Neural progenitor cell (in vitro differentiated cells): ENCODE measurements at places on chromosomes 4 and X. TPM values are rescaled to one million over a fixed set of nuclear protein-coding genes. Genes with fewer than 3 reads are reported as not detected.

- no peak for DNase-seq
Observed at GRCh38 chr4:120886191-120886590, 36.3 kb downstream of the PRDM5 start.

The RHOXF1 gene
- not detected in 2 replicates for total RNA-seq

DNA sequence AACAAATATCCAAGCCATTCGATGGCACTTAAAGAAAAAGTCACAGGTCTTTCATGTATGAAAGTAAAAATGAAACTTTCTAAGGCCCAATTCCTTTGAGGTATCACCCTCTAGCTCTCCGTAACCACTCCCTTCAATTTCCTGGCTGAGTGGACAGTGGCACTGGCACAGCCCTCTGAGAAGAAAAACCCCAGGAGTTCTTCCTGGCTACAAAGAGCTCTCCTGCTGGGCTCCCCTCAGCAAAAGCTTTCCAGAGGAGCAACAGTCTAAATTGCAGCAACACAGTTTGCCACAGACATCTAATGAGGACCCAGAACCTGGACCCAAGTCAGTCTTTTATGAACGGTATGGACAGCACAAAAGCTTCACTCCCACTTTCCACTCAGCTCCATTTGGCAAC, 71.8 kb downstream of the FUNDC1 start:
- DNase-seq: no peak

The BST1 gene
- total RNA-seq: 0.45 and 1.2 TPM in 2 replicates

- DNase-seq: no peak
Observed at GRCh38 chr4:183989931-183990330, 84.8 kb downstream of the STOX2 start.

DNA sequence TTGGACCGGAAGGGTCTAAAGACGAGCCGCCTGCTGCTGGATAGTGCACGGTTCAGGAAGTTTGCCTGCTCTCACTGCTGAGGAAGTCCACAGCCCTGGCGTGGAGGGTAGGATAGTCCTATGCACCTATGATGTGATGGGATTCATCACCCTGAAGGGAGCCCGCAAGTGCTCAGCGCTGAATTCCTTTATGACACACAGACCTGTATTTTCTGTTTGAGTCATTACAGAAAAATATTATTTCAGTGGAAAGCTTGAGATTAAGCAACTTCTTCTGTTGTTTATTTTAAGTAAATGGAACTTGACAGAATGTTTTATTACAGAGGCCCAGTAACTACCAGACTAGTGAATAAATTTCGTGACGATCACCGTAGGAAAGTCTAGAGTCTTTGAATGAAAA, 123.2 kb downstream of the TRIML1 start:
- DNase-seq: no peak

The CAPN6 gene
- 226 and 232 TPM in 2 replicates for total RNA-seq

DNA sequence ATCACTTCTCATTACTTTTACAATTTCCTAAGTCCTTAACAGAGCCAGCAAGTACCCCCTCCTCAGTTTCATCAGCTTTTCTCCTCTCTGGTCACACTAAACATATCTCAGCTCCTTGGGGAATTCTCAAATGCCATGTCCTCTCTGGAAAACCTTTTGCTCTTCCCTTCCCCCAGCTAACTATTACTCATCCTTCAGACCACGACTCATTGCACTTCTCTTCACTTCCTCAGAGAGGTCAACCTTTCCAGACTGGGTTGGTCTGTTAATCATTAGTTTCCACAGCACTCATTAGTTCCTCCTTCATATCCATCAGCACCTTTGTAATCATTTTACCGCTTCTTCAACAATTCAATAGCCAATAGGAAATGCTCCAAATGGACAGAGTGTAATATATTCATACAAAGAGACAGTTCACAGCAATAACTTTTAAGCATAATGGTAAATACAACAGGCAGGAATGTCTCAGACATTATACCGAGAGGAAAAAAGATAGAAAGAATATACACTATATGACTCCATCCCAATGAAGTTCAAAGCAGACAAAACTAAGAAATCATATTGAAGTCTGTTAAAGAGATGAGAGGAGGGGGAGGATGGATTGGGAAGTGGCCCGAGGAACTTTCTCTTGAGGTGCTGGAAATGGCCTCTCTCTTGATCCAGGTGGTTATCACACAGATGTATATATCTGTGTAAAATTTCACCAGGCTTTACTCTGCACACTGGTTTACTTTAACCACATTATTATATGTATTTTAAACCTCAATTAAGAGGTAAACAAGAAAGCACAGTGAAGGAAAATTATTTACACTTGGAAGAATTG, 39.6 kb downstream of the DDX60L start:
- DNase-seq: no peak

DNA sequence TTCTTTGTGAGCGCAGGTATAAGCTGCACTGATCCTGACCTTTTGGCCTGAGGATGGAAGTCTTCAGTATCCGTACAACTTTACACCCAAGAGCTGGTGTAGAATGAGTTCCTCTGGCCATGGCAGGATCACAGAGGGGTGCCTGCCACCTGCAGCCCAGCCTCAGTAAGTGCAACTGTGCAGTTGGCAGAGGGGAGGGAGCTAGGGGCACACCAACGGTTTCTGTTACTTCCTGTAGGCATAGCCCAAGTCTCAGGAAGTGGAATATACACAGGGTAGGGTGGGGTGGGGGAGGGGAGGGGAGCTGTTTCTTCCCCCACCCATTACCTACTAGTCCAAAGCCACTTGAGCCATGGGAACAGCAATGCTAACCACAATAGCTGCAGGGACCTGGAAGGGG, 85.4 kb upstream of the GBA3 start:
- DNase-seq: peak; percentile 32

DNA sequence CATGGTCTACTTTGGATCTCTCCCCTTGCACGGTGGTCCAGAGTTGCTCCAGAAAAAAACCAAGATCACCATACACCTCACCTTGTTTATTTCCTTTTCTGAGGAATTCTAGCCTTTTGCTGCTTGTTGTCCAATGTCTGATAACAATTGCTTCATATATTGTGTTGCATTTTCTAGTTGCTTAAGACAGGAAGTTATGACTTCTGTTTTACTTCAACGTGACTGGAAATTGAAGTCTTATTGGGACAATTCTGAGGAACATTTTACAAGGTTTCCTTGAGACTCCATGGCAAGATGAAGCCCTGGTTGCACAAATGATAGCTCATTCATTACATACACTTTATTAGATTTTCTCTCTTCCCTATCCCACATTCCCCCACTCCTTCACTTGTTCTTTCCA, 5.2 kb downstream of the CXCL1 start:
- no peak for DNase-seq

- DNase-seq: no peak
Observed at GRCh38 chr4:52949336-52949735, 87.2 kb downstream of the RASL11B start.

DNA sequence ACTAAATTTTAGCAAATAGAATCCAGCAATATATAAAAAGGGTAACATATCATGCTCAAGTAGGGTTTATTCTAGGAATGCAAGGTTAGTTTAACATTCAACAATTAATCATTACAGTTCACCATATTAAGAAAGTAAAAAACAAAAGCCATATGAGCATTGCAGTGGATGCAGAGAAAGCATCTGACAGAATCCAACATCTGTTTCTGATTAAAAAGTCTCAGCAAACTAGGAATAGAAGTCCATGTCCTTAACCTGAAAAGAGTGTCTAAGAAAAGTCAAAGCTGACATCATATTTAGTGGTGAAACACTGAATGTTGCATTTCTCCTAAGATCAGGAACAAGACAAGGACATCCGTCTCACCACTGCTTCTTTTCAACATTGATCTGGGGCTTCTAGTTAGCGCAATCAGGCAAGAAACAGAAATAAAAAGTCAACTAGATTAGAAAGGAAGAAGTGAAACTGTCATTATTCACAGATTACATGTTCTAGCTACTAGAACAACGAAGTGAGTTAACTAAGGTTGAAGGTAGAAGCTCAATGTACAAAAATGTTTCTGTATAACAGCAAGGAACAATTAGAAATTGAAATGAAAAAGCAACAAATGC, 49.3 kb downstream of the MRPL1 start:
- DNase-seq: no peak

- DNase-seq: no peak
Observed at GRCh38 chr4:137705171-137705783, 173.0 kb upstream of the PCDH18 start.

- no peak for DNase-seq
Observed at GRCh38 chrX:71117358-71117757, 1.0 kb upstream of the MED12 start.

DNA sequence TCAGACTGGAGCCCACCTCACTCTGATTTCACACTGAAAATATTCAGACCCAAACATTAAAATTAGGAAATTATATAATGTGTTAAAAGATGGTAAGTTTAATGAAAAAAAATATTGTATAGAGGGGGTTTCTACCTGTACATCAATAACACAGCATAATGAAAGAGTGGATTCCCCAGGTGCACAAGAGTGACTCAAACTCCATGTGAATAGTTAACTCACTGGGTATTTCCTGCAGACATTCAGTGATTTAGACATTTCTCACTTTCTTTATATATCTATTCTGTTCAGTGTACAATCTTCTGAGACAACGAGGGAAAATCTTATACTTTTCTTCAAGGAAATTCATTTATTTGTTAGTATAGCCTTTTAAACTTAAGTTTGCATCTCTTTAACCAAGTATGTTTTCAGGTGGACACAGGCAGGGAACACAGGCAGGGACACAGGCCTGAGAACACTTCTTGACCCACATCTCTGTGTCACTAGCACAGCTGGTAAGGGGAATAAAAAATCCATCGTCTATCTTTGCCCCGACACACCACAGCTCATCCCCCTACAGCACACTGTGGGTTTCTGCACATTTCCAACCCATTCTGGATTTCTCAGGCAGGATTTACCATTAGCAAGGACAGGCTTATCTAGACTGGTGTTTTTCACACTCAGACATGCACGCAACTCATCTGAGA, 525.5 kb upstream of the BOD1L1 start:
- no peak for DNase-seq

DNA sequence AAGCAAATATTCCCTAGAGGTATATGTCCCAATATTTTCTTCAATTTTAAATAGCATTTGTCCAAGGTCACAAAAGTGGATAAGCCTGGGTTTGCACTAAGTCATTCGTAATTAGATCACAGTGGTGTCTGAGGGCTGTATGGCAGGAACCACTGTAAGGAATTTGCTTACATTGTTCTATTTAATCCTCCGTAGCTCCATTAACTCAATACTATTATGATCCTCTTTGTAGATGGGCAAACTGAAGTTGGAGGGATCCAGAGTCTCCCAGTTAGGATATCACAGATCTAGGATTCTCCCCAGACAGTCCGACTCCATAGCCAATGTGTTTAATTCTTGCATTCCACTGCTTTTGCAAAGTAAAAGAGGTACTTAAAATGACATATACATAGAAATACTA, 242.7 kb upstream of the DCAF8L1 start:
- peak; percentile 33 for DNase-seq

The RASGEF1B gene
- total RNA-seq: 7.5 and 9.4 TPM in 2 replicates

DNA sequence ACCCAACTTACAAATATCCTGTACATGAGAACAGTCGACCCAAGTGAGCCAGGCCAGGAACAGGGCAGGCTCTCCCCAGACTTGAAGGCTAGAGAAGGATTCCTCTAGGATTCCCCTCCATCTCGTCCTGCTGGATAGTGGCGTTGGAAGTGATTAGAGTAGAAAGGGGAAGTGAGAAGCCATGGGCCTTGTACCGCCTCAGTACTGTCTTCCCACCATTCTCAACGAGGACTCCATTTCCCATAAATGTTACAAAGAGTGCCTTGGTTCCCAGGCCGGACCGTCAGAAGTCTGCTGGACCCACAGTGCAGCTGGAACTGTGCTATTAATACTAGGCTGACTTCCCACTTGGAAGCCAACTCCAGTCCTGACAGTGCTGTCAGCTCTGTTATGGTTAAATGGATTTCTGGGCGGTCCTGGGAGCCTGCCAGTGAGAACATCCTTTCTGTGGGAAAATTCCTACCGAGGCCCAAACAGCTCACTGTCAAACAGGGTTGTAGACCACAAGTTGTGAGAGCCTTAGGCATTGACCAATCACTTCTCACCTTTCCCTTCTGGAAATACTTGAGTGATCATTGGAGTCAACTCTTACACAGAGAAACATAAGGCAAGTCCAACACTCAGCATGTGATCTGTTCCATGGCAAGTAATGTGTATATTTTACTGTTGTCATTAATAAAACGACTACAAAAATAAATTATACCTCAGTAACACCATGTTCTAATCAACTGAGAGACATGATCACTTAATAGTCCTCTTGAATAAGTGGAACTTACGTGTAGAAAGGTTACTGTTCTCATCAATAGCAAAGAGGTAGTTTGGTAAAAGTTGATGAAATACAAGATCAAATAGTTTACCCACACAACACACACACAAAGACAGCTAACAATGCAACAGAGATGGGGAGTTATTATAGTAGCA, 58.4 kb downstream of the AMELX start:
- no peak for DNase-seq

DNA sequence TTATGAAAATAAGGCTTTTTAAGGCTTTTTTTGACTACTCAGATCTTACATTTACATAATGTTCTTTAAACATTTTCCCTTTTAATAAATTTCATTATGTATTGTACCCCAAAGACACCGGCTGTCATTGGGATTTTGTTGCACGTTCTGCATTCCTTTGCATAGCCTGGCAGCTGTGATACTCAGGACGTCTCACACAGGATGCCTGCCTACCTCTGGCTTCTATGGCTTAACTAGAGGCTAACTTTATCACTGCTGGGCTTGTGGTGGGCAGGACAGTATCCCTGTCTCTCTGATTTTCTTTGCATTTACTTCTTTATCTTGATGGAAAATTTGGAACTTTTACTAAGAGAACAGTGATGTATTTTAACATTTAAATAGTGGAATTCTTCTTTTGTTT, 147.8 kb downstream of the BMPR1B start:
- no peak for DNase-seq

DNA sequence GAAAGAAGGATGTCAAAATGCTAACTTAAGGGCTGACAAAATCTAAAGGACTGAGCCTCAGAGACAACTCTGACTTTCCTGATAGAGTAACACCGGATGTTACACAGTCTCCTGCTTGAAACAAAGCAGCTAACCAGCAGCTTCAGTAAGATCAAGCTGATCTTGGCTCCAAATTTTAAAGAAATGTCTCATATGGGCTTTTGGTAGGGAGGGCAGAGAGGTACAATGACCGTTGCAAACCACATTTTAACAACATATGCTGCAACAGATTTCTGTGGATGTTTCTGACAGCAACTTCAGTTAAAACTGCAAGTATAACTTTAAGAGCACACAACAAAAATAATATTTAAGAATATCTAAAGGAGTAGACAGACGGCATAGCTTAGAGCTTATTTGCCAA, 9.1 kb downstream of the RPGR start:
- DNase-seq: no peak

DNA sequence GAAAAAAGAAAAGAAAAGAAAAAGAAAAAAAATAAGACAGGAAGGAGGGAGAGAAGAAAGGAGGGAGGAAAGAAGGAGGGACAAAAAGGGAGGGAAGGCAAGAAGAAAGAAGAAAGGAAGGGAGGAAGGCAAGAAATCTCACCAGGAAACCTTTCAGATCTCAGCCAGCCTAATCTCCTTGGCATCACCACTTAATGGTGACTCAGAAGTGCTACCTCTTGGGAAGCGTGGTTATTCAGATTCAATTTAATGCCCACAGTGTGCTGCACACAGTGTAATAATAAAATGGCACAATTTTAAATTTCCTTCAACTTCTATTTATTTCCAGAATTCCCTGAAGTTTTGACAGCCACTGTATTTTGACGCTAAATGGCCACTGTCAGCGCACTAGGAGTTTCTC, 50.3 kb downstream of the DKK2 start:
- no peak for DNase-seq

The ARR3 gene
- total RNA-seq: not detected in 2 replicates

GRCh38 chr4:121913667-121914066, 38.2 kb downstream of the TRPC3 start:
- no peak for DNase-seq
